ENCODE measurements at places on chromosomes 7 and 10.

DNA sequence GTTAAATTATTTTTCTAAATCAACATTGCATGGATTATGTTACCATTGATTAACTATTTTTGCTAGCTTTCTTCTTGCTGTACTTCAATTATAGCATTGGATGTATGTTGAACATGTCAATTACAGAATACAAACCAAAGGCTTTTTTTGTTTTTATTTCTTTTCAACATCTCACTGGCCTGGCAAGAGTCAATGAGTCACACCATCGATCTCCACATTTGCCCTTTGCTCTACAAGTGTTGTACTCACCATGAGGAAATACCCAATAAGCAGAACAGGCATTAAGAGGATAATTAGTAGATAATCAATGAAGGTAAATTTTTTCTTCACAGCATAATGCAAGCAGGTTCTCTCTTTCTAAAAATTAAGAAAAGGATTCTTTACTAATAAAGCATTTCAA lies 23.3 kb downstream of the ANKRD22 start:
- no peak for DNase-seq

- DNase-seq, result no peak
These were observed 176.2 kb upstream of the GDF10 start for GRCh38 chr10:47123716-47124288.

GRCh38 chr10:101566333-101567164 lies 21.5 kb downstream of the POLL start:
- no peak for DNase-seq

GRCh38 chr7:158415316-158415715 lies 172.3 kb downstream of the PTPRN2 start:
- DNase-seq, result no peak

GRCh38 chr10:104441329-104442000 lies 87.8 kb downstream of the CFAP58 start:
- no peak for DNase-seq

DNA sequence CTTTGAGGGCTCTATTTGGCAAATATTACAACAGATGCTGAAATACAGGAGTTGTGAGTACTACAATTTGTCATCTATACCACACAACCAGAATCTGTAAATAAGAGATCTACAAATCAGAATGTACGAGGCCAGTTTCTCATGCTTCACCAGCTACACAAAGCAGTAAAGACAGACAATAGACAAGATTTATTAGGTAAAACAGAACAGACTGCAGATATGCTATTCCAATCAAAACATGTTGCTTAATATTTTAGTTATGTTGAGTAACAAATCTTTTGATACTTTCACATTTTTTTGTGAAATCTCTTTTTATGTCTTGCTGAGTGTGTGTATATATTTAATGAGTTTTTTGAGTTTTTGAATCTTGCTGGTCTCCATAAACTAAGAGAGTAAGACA lies 109.1 kb downstream of the CHCHD3 start:
- no peak for DNase-seq

- no peak for DNase-seq
These were observed 495.4 kb downstream of the GFRA1 start for GRCh38 chr10:115777646-115778045.

- no peak for DNase-seq
These were observed 175.1 kb downstream of the AVL9 start for GRCh38 chr7:32670110-32671025.

DNA sequence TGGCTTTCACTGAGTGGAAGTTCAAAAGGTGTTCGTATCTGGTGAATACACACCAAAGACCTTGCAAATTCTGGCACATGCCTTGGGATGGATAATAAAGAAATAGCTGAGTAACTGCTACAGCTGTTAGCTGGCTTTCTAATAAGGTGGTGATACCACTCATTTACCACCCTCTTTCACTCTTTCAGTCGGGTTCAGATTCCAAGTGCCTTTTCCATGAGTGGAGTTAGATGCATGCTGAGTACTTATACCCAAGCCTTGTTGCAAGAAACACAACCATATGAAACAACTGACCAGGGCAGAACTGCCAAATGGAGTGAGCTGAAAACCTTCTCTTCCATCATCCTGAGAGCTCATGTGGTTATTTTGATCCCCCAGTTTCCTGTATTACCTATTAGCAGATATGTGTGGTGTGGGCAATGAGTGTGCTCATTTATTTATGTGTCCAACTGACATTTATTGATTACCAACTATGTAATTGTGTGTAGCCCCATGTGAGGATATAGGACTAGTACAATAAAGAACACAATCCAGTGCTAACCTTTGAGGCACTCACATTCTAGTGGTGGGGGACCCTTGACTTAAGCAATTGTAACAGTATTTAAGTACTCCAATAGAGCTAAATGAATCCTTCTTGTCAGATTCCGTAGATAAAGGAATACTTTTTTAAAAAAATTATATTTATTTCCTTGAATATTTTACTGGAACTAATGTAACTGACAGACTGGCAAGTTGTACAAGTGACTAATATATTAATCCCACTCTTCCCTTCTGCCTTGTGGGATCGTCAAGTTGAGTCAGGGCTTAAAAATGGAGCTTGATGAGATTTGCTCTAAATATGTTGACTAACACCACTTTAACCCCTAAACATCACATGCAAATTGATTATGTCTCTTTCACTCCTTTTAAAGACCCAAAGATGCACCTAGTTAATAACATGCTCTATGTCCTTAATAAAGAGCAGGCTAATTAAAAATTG lies 124.7 kb downstream of the ARID5B start:
- no peak for DNase-seq

- no peak for DNase-seq
These were observed 934 bp downstream of the PRTFDC1 start for GRCh38 chr10:24951201-24952142.

- no peak for DNase-seq
These were observed 2.0 kb downstream of the GAL3ST4 start for GRCh38 chr7:100166317-100166940.

GRCh38 chr10:116947841-116948529 lies 57.0 kb downstream of the SHTN1 start:
- DNase-seq, result no peak

DNA sequence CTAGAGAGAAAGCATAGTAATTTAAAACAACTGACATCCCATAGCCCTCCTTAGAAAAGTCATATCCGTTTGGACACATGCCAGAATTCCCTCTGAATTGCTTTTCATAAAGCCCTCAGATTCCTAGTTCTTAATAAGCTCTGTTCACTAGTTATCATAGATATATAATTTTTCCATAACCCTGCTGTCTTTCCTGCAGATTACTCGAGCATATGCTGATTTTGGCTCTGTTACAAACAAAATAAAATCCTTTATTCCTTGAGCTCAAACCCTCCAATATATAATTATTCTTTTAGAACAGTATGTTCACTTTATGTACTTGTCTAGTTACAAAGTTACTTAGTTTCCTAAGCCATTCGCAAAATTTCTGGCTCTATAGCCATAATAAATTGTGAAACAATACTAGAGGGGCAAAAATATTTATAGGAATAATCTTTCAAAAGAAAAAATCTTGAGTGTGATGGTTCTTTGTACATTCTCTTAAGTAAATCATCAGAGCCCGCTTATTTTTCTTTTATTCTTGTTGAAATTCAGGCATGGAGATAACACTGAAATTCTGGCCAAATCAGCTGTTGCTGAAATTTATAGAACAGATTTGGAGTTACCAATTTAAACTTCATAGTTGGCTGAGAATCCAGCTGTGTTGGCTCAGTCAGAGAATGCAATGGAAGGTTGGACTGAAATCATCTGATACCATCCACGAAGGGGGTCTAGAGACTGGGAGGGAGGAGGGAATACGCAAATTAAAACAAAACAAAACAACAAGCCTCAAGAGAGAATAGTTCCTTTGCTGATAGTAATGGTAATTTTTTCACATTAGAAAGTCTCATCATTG lies 146.1 kb upstream of the TMEM196 start:
- DNase-seq, result no peak

DNA sequence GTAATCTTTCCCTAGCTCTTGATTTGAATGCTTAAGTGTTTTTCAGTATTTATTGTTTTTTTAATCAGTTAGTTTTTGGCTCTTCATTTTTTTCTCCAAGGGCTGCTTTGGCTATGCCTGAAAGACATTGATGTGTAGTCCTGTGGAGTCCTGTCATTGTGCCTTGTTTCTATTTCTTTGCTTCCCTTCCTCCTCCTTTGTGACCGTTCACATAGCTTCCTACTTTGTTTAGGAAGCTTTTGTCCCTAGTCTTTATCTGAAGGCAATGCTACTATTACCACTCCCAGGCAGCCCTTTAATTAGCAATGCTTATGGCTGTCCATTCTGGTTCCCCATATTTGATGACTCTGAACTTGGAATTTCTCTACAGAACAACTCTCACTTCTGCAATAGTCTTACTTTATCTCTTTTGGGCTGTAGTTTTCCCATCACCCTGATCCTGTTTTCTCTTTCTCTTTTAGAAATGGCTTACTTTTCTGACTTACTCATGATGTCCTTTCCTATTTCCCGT lies 39.9 kb downstream of the ADCYAP1R1 start:
- DNase-seq, result no peak

DNA sequence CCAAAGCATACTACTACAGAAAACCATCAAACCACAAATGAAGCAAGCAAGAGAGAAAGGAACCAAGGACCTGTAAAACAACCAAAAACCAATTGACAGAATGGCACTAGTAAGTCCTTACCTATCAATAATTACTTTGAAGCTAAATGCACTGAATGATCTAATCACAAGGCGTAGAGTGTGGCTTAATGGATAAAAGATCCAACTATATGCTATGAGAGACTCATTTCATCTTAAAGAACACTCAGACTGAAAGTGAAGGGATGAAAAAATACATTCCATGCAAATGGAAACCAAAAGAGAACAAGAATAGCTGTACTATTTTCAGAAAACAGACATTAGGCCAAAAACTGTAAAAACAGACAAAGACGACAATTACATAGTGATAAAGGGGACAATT lies 70.7 kb downstream of the CRPPA start:
- no peak for DNase-seq

- DNase-seq, result no peak
These were observed 241.0 kb downstream of the PPP1R3A start for GRCh38 chr7:113677811-113678210.

- no peak for DNase-seq
These were observed 93.3 kb upstream of the FAM171A1 start for GRCh38 chr10:15464381-15464780.

- no peak for DNase-seq
These were observed 184.0 kb downstream of the ADAM12 start for GRCh38 chr10:126204320-126204719.
